Activated CD4-positive, alpha-beta T cell treated with anti-CD3 and anti-CD28 coated beads, Interleukin-2, amount 50 U/mL, for 1 hour (primary cell): ENCODE measurements at places on chromosomes 5 and 9.

- DNase-seq: no peak
Measured at GRCh38 chr9:101486693-101487442, 46.8 kb upstream of the RNF20 start.

DNA sequence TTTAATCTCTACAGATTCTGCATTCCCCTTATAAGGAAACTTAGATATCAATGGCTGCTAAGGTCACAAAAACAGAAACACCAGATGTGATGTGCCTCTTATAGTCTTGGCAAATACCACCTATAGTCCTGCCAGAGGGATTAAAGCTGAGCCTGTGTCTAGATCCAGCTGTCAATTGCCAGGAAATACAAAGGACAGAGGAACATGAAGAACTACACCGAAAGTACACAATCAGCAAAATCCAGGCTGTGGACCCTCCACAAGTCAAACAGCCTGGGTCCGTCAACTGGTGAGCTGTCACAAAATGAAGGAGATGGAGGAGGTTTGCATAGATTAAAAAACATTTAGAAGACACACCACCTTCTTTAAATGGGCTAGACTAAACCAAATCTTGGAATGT is 85.4 kb downstream of the KLF4 start:
- no peak for DNase-seq

GRCh38 chr5:63164838-63165535 is 586.4 kb downstream of the LRRC70 start:
- no peak for DNase-seq

DNA sequence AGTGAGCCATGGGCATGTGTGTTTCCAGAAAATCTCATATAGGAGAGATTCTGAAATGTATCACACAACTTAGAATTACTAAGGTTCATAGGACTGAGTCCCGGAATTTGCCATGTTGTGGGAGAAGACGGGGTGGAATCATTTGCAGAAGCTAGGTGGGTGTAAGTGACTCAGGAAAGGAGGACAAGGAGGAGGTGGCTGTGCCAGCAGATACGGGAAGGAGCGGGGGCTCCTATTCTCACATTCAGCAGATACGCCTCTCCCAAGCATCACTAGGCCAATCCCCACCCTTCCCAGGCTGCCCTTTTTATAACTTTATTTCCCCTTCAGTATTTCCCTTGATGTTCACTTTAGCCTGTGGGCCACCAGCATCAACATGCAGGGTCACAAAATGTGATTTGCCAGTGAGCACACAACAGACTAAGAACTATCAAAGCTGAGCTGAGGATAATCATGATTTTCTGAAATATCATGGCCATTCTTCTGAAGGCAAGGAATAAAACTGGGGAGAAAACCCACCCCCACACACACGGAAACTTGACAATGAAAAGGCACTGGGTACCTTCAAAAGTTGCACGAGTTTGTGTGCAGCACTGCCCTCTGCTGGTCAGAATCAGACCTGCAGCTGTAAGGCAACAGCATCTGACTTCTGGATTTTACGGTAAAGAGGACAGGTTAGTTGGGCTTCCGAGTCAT is 133.2 kb downstream of the MTX3 start:
- DNase-seq: peak; percentile 79

DNA sequence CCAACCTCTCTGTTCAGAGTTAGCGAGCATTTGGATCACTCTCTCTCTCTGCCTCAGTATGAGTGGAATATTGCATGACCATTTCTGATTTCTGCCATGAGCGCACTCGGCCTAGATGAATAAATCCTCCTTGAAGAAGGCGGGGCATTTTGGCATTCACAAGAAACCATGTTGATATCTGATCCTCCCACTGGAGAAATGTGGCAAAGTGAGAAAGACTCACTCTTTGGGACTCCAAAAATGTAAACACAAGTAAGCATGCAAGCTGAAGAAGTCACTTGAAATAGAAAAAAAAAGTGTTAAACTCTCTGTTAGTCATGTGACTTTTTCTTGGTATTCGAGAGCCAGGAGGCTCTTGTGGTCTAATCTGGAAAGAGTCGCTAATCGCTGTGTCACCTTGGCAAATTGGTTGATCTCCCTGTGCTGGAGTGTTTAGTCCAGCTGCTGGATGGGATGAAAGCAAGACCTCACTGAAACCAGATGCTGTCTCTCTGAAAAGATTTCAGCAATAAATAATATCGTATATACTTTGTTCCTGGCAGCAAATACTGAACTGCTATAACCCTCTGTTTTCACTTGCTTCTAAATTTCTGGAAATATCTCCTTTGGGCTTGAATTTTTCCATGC is 95.5 kb downstream of the GHR start:
- DNase-seq: no peak

- DNase-seq: no peak
Measured at GRCh38 chr9:105241356-105242043, 3.0 kb upstream of the SLC44A1 start.

DNA sequence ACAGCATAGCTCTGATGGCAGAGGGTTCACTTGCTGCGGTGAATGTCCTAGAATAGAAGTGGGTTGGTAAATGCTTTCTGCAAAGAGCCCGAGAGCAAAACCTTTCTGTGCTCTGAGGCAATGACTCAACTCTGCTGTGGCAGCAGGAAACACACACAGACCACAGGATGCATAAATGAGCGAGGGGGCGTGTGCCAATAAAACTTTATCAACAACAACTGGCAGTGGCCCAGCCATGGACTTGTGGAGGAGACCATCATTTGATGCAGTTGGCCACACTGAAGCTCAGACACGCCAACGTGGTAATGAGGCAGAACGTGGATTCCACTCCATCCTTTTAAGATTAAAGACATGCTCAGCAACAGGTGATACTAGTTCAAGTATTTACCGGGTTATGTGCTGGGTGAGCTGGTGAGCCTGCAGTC is 6.8 kb downstream of the MRPL36 start:
- peak; percentile 68 for DNase-seq
